ENCODE measurements at places on chromosomes 6 and 20. TPM values are rescaled to one million over a fixed set of nuclear protein-coding genes. Genes with fewer than 3 reads are reported as not detected.

SGK2 gene
- total RNA-seq = 2.4 TPM

DNA sequence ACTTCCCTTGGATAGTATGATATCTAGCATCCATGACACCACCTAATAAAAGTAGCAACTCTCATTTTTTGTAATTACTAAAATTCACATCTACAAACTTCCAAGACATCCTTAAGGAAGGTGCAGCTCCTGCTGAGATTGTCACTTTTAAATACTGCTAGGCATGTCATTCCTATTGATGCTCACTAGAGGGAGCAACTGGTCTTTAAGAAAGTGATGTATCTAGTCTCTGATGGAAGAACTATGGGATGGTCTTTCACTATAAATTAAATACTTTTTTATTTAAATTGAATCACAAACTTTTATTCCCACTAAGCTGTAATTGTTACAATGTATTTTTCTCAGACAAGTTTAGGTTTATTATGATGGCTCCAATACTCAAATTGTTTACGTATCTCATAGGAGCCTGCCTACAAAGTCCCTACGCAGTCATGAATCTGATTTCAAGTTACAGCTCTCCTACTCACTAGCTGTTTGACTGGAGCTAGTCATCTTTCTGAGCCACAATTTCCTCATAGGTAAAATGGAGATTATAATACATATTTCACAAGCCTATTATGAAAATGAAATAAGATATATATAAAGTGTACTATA lies 8.1 kb upstream of the TSPYL1 start:
- DNase-seq = peak; percentile 70

GUCA1A gene
- 0.63 TPM for total RNA-seq

DNA sequence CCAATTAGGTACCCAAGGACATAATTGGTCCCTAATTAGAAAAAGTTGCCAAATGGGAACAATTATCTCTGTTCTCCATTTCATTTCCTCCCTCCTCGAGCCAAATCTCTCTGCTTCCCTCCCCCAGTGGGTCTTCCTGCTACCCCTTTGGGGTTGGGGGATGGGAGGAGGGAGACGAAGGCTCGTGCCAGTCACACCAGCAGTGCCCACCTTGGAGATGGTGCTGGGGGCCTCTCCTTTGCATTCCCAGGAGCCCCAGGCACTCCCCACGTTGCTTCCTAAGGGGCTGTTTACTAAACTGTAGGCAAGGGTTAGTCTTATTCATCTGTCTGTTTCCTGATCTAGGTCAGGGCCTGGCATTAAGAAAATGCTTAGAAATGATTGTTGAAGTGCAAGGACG lies 33.1 kb downstream of the MDFI start:
- DNase-seq = no peak

GRCh38 chr20:14538433-14538832 lies 201.0 kb upstream of the FLRT3 start:
- no peak for DNase-seq

DNA sequence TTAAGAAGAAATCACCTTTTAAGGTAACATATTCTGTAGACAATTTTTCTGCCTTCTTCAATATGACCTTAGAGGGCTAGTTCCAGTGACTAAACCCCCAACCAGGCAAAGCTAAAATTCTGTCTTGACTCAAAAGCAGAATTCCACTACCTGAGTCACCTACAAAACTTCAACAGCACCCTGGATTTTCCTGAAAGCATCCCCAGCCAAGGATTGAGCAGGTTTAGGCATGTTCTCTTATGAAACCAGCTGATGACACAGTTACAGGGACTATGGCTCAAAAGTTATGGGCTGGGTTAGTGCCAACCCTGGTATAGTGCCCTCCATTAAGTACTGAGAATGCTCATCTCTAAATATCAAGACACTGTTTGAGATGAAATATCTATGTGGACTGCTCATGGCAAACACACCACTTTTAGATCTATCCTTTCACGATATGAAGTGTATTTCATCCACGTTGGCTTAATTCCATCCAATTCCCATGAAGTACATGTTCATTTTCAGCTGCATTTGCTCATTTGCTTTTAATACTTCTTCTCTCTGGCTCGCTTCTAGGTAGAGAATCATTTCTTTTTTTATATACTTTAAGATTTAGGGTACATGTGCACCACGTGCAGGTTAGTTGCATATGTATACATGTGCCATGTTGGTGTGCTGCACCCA lies 53.6 kb upstream of the TNFAIP3 start:
- no peak for DNase-seq

GRCh38 chr6:43082806-43083655 lies 6.9 kb downstream of the PTK7 start:
- no peak for DNase-seq

- no peak for DNase-seq
These were observed 30.3 kb downstream of the ZNF318 start for GRCh38 chr6:43339168-43339567.

GRCh38 chr6:32058511-32058963 lies 20.3 kb downstream of the CYP21A2 start:
- no peak for DNase-seq

GRCh38 chr6:77448546-77448945 lies 14.7 kb downstream of the HTR1B start:
- no peak for DNase-seq

GRCh38 chr6:19465256-19465655 lies 371.9 kb upstream of the ID4 start:
- DNase-seq = no peak

Data from cardiac muscle cell (in vitro differentiated cells and primary cell).